ENCODE measurements at places on chromosomes 2 and 18.

DNA sequence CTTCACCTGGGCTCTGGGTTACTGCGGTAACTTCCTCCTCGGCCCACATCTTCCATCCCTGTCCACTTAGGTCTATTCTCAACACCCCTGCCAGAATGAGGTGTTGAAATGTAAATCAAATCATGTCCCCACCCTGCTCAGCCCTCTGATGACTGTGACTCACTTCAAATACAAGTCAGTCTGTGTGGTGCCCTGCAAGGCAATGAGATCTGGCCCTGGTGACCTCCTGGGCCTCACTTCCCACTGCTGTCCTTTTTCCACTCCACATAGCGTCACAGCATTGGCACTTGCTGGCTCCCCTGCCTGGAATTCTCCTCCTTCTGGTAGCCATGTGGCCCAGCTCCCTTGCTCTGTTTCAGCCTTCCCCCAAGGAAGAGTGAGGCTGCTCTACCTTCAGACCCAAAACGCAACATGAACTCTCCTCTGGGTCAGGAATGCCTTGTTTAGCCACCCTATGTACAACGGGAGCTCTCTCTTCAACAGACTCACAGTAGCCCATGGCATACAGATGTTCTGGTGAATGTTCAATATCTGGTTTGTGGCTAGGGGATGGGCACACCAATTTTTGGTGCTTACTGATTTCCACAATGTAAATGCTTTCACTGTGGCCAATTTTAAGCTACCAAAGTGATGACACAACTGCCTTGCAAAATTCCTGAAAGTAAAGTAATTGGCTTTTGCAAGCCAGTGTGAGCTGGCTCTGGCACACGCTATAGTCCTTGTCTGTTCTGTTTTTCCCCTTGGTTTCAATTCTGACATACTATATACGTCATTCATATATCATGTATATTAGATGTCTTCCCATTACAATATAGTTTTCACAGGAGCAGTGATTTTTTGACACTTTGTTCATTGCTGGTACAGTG lies 550.3 kb upstream of the HS6ST1 start:
- DNase-seq: no peak

DNA sequence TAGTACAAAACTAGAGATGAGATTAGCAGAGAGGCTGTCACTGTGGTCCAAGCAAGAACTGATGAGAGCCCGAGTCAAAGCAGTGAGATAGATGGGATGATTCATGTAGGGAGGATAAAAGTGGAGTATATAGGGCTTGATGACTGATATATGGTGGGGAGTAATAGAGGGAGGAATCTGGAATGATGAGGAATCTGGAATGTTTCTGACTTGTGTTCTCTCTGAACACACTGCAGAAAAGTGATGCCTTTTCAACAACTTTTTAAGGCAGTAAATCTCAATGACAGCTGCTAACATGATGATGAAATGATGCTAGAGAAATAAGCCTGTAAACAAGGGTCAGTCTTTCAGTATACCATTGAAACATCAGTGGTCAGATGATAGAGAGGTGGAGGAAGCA lies 143.5 kb upstream of the SP5 start:
- DNase-seq: no peak

DNA sequence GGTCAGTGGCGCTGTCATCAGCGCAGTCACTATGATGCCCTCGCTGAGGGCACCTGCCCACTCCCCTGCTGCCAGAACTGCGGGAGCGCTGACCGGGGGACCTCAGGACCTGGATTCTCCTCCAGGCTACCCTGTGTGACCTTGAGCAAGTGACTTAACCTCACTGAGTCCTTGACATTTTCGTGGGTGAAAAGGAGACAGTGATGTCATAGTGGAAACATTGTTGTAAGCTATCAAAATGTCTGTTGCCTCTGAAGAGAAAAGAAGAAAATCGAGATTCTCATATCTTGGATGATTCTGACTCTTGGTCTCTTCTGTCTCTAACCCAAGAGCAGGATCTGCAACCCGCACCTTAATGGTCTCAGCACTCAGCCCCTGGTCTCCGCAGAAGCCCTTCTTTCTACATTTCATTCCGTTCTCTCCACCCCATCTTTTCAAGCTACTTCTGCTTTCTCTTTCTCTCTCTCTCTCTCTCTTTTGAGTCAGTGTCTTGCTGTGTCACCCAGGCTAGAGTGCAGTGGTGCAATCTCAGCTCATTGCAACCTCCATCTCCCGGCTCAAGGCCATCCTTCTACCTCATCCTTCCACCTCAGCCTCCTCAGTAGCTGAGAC lies 978 bp upstream of the TUBA4A start:
- DNase-seq: no peak

- no peak for DNase-seq
Observed at GRCh38 chr18:13374096-13374467, 155.5 kb downstream of the LDLRAD4 start.

- no peak for DNase-seq
Observed at GRCh38 chr2:219878516-219878915, 251.1 kb downstream of the SLC4A3 start.

GRCh38 chr2:205130111-205130829 lies 552.0 kb upstream of the NRP2 start:
- no peak for DNase-seq

- DNase-seq: no peak
Observed at GRCh38 chr18:79558933-79559416, 120.6 kb upstream of the CTDP1 start.

GRCh38 chr2:44167311-44167907 lies 1.3 kb upstream of the PPM1B start:
- DNase-seq: no peak

- no peak for DNase-seq
Observed at GRCh38 chr2:74843899-74844298, 10.0 kb downstream of the HK2 start.

DNA sequence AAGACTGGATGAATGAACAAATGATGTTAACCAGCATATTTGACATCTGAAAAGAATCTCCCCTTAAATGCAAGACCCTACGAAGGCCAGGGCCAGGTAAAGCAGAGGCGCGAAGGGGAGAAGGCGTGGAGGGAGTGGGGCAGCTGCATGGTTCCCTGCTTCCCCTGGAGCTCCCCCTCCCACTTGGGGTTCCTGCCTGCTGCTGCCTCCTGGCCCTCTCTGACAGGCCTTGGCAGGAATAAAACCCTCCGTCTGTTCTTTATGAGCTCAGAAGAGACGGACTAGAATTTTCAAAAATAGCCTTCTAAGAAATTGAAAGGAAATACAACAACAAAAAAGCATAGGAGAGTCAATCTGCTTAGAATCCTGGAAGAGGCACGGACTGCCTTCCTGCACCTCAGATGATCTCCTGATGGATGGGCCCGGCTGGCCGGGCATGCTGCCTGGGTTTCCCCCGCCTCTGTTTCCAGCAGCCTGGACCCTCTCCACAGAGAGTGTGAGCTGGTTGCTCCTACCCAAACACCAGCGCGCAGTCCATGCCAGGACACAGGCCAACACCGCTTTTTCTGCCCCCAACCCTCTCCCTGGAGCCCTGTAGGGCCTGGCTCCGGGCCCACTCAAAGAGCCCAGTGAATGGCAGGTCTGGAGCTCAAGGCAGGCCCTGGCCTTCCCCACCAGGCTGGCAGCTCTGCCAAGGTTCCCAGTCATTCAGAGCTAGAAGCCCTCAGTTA lies 23.9 kb downstream of the CFAP65 start:
- DNase-seq: no peak

- DNase-seq: no peak
Observed at GRCh38 chr2:8835279-8835678, 2.1 kb downstream of the KIDINS220 start.

DNA sequence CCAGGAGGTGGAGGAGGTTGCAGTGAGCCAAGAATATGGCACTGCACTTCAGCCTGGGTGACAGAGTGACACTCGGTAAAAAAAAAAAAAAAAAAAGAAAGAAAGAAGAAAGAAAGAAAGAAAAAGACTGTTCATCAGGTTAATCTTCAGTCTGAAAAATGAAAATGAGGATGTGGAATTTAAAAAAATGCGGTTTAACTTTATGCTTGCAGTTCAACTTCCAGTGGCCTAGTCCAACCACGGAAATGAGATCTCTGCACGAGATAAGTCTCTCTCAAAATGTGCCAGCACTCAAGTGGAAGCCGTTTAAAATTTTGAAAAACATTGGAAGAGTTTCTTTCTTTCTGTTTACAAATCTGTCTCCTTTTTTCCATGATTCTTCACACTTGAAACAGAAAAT lies 112.1 kb downstream of the DOCK10 start:
- DNase-seq: no peak

DNA sequence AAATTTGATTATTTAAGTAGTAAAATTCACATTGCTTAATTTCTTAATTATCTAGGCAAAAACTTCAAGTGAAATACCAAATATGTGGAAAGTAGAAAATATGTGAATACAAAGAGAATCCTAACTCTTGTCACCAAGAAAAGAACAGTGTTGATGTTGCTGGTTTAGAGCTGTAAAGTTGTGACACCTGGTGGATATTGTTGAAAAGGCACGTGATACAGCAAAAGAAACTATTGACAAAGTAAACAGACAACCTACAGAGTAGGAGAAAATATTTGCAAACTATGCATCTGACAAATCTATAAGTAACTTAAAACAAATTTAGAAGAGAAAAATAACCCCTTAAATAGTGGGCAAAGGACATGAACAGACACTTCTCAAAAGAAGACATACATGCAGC lies 25.6 kb upstream of the ZC3H15 start:
- no peak for DNase-seq

DNA sequence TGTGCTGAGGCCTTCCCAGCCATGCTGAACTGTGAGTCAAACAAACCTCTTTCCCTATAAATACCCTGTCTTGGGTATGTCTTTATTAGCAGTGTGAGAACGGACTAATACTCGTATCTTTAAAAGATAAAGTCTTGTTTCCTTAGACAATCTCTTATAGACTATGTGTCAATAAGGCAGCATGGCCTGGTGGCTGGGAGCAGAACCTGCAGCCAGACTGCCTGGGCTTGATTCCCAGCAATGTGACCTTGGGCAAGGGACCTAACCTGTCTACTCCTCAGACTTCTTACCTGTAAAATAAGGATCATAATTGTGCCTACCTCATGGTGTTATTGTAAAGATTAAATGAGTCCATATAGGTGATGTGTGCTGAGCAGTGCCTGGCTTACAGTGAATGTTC lies 198.7 kb downstream of the CDH20 start:
- DNase-seq: no peak

GRCh38 chr2:8889978-8890377 lies 52.6 kb upstream of the KIDINS220 start:
- no peak for DNase-seq

DNA sequence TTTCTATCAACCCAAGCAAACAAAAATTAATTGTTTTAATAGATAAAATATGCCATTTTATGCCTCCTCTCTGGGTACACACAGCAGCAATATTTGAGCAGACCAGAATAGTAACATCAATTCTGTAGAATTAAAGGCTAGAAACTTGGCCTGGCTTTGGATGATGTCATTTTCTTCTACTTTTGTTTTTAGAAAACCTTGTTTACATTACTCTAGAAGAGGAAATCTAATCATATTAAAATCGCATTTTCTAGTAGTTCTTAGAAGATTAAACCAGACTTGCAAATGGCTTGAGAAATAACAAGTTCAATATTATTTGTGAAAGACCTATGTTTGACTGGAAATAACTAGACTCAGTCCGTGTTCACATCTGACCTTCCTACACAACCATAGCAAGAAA lies 102.3 kb upstream of the RFX8 start:
- no peak for DNase-seq

- no peak for DNase-seq
Observed at GRCh38 chr2:3669656-3670055, 11.7 kb downstream of the ALLC start.

DNA sequence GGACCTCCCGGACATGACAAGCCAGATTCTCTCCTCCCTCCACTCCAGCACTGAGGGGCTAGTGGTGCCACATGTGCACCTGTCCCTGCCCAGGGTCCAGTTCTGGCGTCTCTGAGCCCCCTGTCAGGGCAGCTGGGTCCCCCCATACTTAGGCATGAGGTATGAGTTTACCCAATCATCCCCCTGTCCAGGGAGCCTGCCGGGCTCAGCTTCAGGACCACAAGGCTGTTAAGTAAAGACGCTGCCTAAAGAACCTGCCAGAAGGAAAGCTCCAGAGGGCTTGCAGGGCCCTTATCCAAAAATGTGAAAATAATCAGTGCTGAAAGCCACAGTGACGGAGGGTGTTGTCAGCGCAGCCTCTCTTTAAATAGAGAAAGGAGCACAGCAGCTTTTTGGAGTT lies 40.0 kb downstream of the SH3BP4 start:
- DNase-seq: no peak

GRCh38 chr2:137049518-137049917 lies 284.2 kb downstream of the THSD7B start:
- DNase-seq: no peak

GRCh38 chr2:43294973-43295603 lies 68.7 kb upstream of the ZFP36L2 start:
- no peak for DNase-seq

DNA sequence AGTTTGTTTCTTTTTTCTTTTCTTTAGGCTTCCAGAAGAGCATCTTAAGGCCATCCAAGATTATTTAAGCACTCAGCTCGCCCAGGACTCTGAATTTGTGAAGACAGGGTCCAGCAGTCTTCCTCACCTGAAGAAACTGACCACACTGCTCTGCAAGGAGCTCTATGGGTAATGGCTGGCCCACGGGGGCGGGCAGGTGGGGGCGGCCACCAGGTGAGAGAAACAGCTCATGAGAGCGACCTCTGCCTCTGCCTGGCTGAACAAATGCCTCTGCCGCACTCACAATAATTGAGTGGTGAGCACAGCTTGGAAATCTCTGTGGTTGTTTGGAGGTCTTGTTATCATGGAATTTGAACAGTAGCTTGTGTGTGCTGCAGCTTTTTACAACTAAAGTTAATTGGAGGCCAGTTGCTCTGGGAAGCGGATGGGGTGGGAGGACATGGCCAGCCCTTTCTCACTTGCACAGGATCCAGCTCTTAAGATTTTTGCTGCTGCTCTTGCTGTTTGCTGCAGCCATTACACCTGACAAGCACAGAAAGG lies 70.4 kb downstream of the INPP5D start:
- no peak for DNase-seq

GRCh38 chr2:117918608-117919007 lies 95.3 kb downstream of the CCDC93 start:
- DNase-seq: no peak

DNA sequence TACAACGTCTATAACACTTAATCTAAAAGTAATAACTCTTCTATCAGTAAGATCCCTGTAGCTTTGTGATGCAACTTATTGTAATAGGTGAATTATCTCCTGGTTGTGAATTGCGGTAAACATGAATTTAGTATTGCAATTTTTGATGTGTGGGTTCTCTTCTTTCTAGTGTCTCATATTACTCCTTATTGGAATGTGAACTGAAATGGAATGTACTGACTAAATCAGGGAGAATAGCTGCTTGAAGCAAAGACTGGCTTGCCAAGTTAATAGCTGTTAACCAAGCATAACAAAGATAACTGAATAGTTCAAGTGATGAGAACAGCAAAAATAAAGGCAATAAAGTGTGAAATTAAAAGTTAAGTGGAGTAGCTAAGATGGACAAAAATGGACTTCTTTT lies 60.5 kb upstream of the TFPI start:
- no peak for DNase-seq

Data from epithelial cell of prostate (primary cell).